ENCODE measurements at places on chromosomes 13 and 19.

DNA sequence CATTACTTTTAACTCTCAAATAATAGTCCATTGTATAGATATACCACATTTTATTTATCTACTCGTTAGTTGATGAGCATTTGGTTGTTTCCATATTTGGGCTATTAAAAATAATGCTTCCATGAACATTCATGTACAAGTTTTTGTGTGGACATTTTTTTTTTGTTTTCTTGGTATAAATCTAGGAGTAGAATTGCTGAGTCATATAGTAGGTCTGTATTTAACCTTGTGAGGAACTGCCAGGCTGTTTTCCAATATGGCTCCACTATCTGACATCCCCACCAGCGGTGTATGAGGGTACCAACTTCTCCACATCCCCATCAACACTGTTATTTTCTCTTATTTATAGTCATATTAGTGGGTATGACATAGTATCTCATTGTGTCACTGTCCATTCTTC is 143.1 kb downstream of the RAP2A start:
- no peak for DNase-seq

- DNase-seq: no peak
These were observed 967.4 kb downstream of the EFNB2 start for GRCh38 chr13:105567951-105568525.

DNA sequence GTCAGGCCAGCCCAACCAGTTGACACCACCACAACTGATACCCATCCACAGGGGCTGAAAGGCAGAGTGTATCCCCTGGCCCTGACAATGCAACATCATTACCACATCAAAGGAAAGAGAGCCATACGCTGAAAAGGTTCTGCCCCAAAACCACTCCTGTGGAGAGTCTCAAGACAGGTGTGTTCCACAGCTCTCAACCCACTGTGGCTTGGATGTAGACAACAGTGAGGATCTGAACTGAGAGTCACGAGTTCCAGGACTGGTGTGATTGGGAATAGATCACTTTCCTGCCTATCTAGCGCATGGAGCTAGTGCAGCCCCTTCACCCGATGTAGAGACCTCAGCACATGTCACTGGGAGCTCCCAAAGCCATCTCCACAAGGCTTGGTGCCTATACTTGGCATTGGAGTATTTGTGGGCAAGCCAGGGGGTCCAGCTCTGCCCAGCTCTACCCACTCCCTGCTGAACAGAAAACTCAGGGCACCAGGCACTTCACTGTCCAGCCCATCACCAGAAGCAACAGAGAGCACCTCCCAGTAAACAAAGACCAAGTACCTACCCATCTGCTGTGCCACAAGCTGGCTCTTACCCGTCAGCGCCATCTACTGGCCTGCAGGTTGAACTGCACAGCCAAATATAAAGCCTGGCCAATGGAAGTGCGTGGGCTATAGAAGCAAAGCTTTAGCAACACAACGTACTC is 579.5 kb downstream of the UQCRFS1 start:
- DNase-seq: no peak

GRCh38 chr13:26480246-26480855 is 77.1 kb upstream of the WASF3 start:
- no peak for DNase-seq

DNA sequence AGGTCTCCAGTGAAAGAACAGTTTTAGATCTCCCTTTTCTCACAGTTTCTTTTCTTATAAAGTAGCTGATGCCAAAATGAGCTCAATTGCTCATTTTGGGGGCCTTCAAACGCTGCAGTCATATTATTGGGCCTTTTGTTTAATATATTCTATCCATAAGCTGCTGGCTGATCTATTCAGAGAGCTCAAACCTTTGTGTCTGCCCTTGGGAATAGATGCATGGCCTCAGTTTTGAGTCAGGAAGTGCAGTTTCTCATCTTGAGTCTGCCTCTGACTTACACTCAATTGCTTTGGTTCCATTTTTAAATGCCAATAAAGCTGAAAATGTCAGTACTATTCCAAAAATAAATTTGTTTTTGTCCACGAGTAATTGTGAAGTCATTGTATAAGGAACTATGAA is 468.9 kb downstream of the KLF12 start:
- no peak for DNase-seq

DNA sequence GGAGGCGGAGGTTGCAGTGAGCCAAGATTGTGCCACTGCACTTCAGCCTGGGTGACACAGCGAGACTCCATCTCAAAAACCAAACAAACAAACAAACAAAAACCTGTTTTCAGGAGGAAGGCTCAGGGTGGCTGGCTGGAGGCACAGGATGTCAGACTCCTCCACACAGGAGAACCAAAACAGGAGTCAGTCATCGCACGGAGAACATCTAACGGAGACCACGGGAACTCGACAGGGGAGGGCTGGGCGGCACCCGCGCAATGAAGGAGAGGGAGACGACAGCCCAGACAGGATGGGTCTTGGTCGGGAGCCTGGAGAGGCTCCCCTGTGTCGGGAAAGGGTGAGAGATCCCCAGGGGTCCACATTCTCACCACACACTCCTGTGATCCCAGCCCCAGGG is 20.8 kb upstream of the SLC7A9 start:
- no peak for DNase-seq

GRCh38 chr13:43238341-43239083 is 215.1 kb downstream of the DNAJC15 start:
- DNase-seq: no peak

DNA sequence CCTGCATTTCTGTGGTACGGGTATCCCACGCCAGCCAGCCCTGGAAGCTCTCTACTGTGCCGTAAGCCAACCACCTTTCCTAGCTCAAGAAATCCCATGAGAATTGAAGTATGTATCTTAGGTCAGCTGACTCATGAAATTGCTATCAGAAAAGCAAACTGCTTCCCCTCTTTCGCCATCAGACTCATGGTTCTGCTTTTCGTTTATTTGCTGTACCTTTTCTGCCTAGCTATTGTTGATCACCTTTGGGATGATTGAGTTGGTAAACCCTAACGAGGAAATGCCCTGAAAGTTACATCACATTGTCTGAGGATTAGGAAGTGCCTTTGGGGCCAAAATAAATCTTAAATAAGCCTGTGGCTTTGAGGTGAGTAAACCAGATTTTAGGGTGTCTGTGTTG is at the start of gene ADGRE3:
Gene ADGRE3, minus strand, starts transcription at position 81 of the 400 bp plus-strand sequence. Its CDS starts 74 bp downstream, at position 7.
- DNase-seq: no peak

DNA sequence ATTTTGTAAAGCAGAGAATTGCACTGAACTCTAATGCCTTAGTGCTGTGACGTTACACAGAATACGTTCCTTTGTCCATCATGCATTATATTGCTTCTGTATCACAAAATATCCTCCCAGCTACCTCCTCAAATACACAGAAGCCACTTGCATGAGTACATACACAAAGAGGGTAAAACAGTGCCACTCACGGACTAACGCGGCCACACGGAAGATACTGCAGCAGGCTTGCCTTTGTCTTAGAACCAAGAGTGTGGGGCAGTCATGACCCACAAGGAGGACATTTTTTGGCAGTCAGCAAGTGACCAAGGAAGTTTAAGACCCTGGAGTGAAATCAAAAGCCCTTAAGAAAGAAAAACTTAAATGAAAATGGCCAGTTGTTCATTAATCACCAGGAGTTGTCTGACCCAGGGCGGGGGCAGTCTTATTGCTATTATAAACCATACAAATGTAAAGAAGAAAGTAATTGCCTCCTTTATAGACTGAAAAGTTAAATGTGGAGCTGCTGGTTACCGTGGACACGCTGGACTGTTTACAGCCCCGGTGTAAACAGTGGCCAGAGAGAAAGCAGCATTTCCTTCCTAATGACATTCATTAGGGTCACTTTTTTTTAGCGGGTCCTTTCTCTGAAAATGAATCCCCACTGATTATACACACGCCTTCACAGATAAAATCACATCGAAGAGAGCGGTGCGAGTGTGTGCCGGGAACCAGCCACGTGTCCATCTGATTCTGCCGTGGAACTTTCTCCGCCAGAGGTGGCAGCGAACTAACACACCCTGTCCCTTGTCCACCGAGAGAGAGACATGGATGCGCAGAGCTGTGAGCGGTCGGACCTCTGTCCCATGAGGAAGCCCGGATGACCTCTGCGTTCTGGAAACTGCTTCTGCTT is 66.8 kb downstream of the SOX1 start:
- DNase-seq: no peak

DNA sequence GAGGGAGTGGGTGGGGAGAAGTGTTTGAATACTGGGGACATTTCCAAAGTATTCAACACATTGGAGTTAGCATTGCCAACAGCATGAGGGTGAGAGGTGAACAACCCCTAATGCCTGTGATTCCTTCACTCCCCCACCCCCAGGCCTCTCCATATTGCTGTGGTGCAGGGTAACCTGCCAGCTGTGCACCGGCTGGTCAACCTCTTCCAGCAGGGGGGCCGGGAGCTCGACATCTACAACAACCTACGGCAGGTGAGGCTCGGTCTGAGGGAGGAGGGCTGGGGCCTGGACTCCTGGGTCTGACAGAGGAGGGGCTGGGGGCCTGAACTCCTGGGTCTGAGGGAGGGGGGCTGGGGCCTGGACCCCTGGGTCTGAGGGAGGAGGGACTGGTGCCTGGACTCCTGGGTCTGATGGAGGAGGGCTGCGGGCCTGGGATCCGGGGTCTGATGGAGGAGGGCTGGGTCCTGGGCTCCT is 7.6 kb downstream of the BCL3 start:
- no peak for DNase-seq

- no peak for DNase-seq
These were observed 722 bp downstream of the COLGALT1 start for GRCh38 chr19:17555929-17556813.

GRCh38 chr19:7910321-7911161 is 4.1 kb upstream of the TGFBR3L start:
- DNase-seq: no peak

GRCh38 chr13:33611121-33611805 is 206.7 kb upstream of the RFC3 start:
- DNase-seq: no peak

DNA sequence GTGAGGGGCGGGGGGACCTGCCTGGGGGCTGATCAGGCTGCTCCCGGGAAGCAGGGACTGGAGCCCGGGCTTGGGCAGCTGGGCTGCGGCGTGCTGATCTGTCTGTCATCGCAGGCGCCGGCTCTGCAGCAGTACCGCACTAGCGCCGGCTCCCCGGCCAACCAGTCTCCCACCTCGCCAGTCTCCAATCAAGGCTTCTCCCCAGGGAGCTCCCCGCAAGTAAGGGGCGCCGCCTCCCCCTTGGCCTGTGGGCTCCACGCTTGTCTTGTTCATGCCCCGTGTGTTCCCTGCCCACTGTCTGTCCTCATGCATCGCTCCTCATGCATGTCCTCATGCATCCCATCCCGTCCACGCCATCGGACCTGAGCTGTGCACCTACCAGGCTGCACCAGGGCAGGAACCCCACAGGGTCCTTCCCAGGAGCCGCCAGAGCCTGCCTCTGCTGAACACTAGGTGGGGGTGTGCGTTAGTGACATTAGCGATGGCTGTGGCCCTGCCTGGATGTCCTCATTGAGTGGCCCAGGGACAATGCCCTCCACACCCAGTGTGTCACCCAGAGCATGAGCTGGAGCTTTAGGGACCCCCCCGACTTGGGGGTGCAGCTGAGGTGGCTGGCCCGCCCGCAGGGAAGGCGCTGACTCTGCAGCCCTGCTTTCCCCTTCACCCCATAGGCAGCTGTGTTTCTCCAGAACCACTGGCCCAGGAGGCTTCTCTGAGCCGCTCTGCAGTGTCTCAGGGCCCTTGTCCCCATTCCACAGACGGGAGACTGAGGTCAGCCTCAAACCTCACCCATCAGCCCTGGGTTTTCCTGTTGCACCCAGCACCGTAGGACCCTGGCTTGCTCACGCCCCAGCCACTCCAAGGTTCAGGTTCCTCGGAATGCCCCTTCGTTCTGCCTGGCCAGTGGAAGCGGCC is 19.5 kb downstream of the COMP start:
- no peak for DNase-seq

Data from GOT3 (cell line).